ENCODE measurements at places on chromosomes 11 and 22.

DNA sequence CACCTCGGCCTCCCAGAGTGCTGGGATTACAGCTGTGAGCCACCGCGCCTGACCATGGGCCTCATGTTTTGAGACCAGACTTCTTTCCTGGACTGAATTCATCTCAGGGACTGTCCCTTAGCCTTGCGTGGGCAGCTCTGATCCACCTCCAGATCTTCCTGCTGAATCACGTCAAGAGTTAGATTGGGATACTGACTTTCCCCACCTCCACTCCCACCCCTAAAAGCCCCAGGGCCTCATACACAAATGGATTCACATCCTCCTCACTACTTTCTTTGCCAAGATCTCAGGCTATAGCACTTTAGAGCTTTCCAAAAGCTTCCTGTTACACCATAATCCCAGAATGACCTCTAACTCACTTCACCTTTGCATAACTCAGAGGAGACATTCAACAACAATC is 12.1 kb downstream of the CCDC87 start:
- no peak for DNase-seq

GRCh38 chr11:116881143-116881542 is 43.7 kb upstream of the APOA1 start:
- DNase-seq: no peak

- DNase-seq: no peak
These were observed 12.1 kb downstream of the RNH1 start for GRCh38 chr11:494761-495536.

DNA sequence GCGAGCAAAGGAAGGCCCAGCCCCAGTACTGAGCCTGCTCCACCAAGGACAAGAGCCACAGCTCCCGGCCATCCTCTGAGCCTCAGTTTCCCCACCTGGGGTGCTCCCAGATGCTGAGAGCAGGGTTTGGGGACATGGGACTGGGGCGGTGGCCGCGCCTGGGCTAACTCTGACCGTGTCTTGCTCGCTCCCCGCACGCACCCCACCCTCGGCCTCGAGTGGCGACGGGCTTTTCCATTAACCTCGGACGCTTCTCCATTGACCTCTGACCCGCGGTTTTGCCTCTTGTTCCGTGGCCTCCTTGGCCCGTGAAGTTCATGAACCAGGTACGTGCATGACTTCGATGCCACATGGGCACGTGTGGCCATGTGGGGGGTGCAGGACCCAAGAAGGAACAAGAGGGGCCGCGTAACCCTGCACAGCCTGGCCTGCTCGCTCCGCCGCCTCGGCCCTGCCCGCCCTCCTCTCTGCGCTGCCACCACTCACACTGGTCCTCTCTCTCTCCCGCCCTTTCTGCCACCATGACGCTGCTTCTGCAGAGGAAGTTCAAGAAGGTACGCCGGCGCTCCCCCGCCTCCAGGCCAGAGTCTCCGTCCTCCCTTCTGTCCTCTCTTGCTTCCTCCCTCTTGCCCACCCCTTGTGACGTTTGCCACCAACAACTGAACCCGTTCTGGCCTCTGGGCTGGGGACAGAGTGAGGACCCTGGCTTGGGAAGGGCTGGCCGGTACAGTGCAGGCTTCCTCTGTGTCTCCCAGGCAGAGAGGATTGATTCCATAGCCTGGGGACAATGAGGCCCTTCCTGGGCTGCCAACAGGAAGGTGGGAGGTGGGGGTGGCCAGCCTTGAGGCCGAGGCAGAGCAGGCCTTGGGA is 6.9 kb downstream of the TNNT3 start:
- DNase-seq: no peak

- DNase-seq: no peak
These were observed 209.1 kb downstream of the KIRREL3 start for GRCh38 chr11:126791446-126791845.

- no peak for DNase-seq
These were observed 58.9 kb downstream of the FBXO7 start for GRCh38 chr22:32533265-32534111.

DNA sequence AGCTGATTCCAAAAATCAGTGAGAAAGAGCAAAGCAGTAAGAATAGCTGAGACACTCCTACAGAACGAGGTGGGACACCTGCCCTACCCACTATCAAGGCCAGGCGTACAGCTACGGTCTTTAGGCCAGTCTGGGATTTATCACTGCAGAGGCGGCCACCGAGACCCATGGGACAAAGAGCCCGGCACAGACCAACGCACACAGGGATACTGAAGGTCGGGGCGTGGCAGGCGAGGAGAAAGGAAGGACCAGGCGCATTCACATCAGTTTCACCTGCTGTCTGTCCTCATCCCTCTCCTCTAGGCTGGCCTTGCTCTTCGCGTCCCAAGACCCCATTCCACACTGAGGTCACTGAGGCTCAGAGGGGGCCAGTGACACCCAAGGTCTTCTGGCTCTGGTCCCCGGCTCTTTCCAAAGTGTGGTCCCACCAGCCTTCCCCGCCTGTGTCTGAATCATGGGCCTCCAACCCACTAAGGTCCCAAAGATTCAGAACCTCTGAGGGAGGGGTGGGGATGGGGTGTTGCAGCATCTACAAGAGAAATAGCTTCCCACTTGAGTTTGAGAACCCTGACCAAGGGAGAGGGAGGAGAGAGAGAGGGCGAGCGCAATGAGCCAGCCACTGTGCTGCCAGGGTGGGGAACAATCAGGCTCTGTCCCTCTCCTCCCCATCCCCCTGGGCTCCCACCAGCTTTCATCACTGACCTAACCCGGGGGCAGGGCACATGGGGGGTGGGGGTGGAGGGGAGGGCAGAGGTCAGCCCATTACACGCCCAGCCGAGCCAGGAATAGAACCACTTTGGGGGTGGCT is 7.2 kb upstream of the PICK1 start:
- DNase-seq: no peak
